Activated CD4-positive, alpha-beta memory T cell treated with anti-CD3 and anti-CD28 coated beads for 36 hours (primary cell): ENCODE measurements at places on chromosomes 2 and 18. TPM values are rescaled to one million over a fixed set of nuclear protein-coding genes. Genes with fewer than 3 reads are reported as not detected.

Gene MBD2
- 140 TPM for total RNA-seq

Gene CDH7
- not detected for total RNA-seq

Gene NLRC4
- total RNA-seq = 0.33 TPM

Gene SPHKAP
- total RNA-seq = not detected

- no peaks in the 10 kb centered on the region for H3K36me3 ChIP-seq
- DNase-seq = no peak
- no peak overlapping the region for H3K4me3 ChIP-seq
- peaks cover 13% of the 10 kb centered on the region for H3K27me3 ChIP-seq
- no peak overlapping the region for H3K27ac ChIP-seq
Observed at GRCh38 chr18:50117863-50118262, 77.1 kb downstream of the MYO5B start.

GRCh38 chr18:22015156-22015555 lies 154.2 kb upstream of the GATA6 start:
- DNase-seq = no peak
- no peak overlapping the region for H3K4me3 ChIP-seq
- no peaks in the 10 kb centered on the region for H3K4me1 ChIP-seq
- no peak overlapping the region for H3K27ac ChIP-seq

GRCh38 chr18:69785466-69785865 lies 162.2 kb downstream of the CD226 start:
- H3K27ac ChIP-seq = no peak overlapping the region
- H3K27me3 ChIP-seq = no peaks in the 10 kb centered on the region
- H3K4me1 ChIP-seq = peaks cover 2% of the 10 kb centered on the region
- no peak for DNase-seq
- H3K4me3 ChIP-seq = no peak overlapping the region

DNA sequence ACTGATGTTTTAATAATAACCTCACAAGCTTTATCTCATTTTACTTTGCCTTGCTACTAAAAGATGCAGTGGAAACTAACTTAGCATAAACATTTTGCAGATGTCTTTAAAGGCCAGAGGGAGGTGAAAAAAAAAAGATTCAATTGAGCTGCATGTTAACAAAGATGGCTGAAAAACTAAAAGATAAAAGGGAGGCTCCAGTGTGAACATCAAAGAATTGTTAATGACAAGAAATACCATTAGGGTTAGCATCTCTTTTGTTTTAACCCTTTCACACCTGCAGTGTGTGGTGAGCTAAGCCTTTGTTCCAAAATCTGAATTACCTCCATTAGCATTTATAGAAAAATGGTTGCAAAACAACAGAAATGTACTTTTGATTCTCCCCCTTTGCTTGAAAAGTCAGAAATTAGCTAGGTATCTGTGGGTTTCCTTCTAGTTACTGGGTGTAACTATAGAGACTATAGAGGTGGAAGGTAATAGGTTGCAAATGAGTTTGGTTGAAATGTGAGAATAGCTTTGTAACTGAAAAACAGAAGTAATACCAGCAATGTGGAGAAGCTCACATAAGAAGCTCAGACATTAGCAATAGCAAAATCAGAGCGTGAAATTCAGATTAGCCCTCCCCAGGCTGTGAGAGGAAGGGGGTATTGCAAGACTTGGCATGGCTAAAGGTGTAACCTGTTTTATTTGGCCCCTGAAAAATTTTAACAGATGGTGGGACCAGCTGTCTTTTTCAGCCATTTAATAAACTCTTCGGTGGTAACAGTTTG lies 34.8 kb upstream of the SP5 start:
- peaks cover 3% of the 10 kb centered on the region for H3K27me3 ChIP-seq
- H3K27ac ChIP-seq = no peak overlapping the region
- H3K36me3 ChIP-seq = no peaks in the 10 kb centered on the region
- no peak overlapping the region for H3K4me3 ChIP-seq
- H3K4me1 ChIP-seq = peaks cover 3% of the 10 kb centered on the region
- no peak for DNase-seq

DNA sequence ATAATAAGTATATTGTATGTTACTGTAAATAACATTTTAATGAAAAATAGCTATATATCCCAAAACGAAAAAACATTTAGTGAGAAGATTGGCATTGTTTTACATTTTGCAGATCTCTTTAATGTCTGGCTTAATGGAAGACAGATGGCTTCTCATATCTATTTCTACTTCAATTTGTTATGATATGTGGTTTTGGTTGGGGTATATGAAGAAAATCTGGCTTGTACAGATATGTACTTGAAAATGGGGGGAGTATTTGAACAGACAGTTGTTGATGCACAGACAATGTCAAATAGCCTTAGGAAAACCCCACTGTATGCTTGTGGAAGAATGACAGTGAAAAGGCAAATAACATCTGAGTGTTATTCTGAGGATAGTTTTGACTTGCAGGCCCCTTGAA lies 23.6 kb upstream of the GMCL1 start:
- peaks cover 9% of the 10 kb centered on the region for H3K36me3 ChIP-seq
- no peak overlapping the region for H3K27ac ChIP-seq
- H3K27me3 ChIP-seq = no peaks in the 10 kb centered on the region
- peaks cover 13% of the 10 kb centered on the region for H3K4me1 ChIP-seq
- H3K4me3 ChIP-seq = no peak overlapping the region

DNA sequence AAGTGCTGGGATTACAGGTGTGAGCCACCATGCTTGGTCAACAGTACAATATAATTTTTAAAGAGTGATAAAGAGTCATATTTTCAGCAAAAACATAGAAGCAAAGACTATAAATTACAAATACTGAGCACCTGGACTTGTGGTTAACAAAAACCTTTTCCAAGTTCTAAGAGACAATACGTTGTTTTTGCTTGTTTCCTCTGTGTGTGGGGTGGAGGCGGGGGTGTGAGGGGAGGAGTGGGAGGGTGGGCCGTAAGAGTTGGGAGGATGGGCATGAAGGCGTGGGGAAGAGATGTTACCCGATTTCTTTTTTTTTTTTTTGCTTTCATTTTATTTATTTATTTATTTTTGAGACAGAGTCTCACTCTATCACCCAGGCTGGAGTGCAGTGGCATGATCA lies 78.0 kb upstream of the WIPF1 start:
- no peak overlapping the region for H3K4me3 ChIP-seq
- peaks cover 43% of the 10 kb centered on the region for H3K4me1 ChIP-seq
- no peak overlapping the region for H3K27ac ChIP-seq
- DNase-seq = no peak

- H3K27ac ChIP-seq = peak overlapping the region; percentile 100
- H3K4me3 ChIP-seq = peak overlapping the region; percentile 59
- DNase-seq = peak; percentile 53
- peaks cover 80% of the 10 kb centered on the region for H3K4me1 ChIP-seq
Observed at GRCh38 chr2:8541223-8541622, 140.6 kb upstream of the ID2 start.

DNA sequence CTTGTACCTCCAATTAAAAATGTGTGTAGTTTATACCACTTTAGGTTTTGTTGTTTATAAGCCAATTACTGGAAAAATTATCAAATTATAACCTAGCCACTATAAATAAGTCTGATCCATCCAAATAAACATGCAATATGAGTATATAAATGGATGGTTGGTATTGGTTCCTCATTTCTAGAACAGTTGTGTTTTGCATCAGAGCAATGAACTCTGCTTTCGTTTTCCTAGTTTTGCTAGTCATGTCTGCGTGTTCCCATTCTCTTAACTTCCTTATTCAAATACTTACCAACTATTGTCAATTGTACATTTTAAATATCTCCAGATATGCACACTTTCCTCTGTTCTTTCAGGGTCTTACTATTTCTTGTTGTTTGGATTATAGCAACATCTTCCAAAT lies 641.7 kb downstream of the NR4A2 start:
- no peaks in the 10 kb centered on the region for H3K27me3 ChIP-seq
- no peak overlapping the region for H3K27ac ChIP-seq
- no peaks in the 10 kb centered on the region for H3K4me1 ChIP-seq

DNA sequence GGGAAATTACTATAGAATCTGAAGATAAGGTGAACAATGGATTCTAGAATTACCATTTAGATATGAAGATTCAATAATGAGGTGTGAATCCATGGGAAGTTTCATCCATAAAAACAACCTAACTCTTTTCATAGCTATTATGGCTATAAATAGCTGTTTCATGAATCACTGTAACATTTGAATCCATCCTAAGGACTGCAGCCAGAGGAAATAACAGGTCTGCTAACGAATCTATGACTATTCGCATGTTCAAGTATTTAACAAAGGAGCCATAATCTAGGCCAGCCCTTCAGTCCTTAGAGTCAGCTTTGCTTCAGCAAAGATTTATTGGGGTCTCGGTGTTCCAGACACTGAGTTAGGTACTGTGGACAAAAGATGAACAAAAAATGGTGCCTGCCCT lies 87.1 kb downstream of the MYOM1 start:
- H3K27me3 ChIP-seq = no peaks in the 10 kb centered on the region
- H3K4me3 ChIP-seq = no peak overlapping the region
- no peak overlapping the region for H3K27ac ChIP-seq
- H3K36me3 ChIP-seq = no peaks in the 10 kb centered on the region
- peaks cover 13% of the 10 kb centered on the region for H3K4me1 ChIP-seq
- DNase-seq = no peak

GRCh38 chr2:149218497-149218896 lies 111.9 kb upstream of the LYPD6 start:
- no peaks in the 10 kb centered on the region for H3K36me3 ChIP-seq
- no peak overlapping the region for H3K27ac ChIP-seq
- peaks cover 4% of the 10 kb centered on the region for H3K27me3 ChIP-seq
- H3K4me3 ChIP-seq = no peak overlapping the region

- no peak overlapping the region for H3K4me3 ChIP-seq
- peaks cover 4% of the 10 kb centered on the region for H3K4me1 ChIP-seq
- DNase-seq = no peak
- no peaks in the 10 kb centered on the region for H3K36me3 ChIP-seq
Observed at GRCh38 chr2:144476682-144477081, 43.2 kb downstream of the ZEB2 start.

- no peak overlapping the region for H3K27ac ChIP-seq
- DNase-seq = no peak
- H3K4me1 ChIP-seq = no peaks in the 10 kb centered on the region
- no peaks in the 10 kb centered on the region for H3K36me3 ChIP-seq
Observed at GRCh38 chr2:16553226-16553625, 112.4 kb downstream of the CYRIA start.

GRCh38 chr2:240506406-240507059 lies 51.3 kb downstream of the ANKMY1 start:
- H3K36me3 ChIP-seq = peaks cover 5% of the 10 kb centered on the region
- no peak overlapping the region for H3K4me3 ChIP-seq

- H3K27ac ChIP-seq = no peak overlapping the region
- H3K36me3 ChIP-seq = no peaks in the 10 kb centered on the region
- no peaks in the 10 kb centered on the region for H3K4me1 ChIP-seq
Observed at GRCh38 chr2:3965953-3966352, 262.6 kb downstream of the DCDC2C start.

GRCh38 chr18:78138983-78139496 lies 840.6 kb upstream of the SALL3 start:
- no peak for DNase-seq
- H3K27me3 ChIP-seq = no peaks in the 10 kb centered on the region
- no peaks in the 10 kb centered on the region for H3K4me1 ChIP-seq
- no peak overlapping the region for H3K27ac ChIP-seq

DNA sequence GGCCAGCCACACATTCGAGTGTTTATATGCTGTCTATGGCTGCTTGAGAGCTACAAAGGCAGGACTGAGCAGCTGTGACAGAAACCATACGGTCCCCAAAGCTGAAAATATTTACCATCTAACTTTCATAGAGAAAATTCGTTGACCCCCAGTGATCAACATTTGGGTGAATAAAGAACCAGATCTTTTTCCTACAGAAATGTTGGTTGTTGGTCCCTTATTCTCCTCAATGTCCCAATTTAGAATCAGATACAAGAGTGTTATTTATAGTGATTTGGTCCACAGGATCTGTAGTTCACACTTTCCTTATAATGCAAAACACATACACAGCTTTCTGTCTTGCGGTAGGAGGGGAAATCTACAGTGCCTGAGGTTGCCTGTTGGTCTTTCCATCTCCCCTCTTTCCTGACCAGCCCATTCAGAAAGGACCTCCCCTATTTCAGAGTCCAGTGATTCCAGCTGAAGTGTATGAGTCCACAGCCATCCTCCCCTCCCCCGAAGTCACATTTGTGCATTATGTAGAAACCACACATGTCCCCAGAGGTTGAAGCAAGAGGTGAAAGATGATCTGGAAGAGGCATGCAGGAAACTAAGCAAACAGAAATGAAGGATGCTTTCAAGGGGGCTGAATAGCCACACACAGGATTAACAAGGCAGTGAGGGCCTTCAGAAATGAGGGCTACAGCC lies 61.9 kb downstream of the SPRED2 start:
- H3K4me1 ChIP-seq = peaks cover 18% of the 10 kb centered on the region
- no peak overlapping the region for H3K27ac ChIP-seq
- DNase-seq = no peak
- H3K27me3 ChIP-seq = no peaks in the 10 kb centered on the region

DNA sequence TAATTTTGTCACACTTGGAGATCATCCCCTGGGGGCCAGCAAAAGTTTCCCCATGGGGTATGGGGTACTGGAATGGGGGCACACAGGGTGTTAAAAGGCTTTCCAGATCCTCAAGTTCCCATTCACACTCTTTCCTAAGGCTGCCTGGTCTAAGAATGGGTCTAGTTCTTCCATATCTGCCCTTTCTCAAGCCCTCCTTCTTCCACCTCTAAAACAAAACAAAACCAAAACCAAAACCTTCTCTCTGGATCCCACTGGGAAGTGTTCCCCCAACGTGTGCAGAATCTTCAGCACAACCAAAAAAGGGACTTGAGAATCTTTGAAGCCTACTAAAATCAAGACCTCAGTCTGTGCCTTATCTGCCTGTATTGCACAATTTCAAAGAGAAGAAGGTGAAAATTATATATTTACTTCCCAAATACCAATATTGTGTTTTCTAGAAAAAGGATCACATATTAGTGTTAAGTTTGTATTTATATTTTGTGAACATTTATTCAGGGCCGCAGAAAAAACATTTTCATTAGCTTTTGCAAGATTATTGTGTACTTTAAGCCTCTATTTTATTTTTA lies 207.2 kb upstream of the TCF4 start:
- H3K4me3 ChIP-seq = no peak overlapping the region
- DNase-seq = no peak
- H3K27me3 ChIP-seq = no peaks in the 10 kb centered on the region

- no peaks in the 10 kb centered on the region for H3K36me3 ChIP-seq
- no peaks in the 10 kb centered on the region for H3K4me1 ChIP-seq
- no peak for DNase-seq
- H3K4me3 ChIP-seq = no peak overlapping the region
Observed at GRCh38 chr2:29894822-29895614, 26.4 kb downstream of the ALK start.

DNA sequence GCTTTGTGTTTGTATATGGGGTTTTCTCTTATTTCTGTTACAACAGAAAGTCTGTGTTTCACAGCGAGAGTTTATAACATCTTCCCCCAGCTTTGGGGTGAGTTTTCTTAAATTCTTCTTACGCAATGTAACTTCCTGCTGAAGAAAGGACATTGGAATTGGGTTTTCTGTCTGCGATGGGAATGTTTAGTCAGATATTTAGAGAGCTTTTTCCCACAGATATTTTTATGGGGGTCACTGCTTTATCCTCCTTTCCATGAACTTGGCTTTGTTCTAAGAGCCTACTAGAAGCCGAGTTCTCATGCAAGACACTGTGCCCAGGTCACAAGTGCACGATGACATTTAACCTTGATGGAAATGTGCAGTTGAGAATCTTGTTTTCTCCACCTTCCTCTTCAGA lies 22.1 kb downstream of the B3GNT2 start:
- H3K27ac ChIP-seq = no peak overlapping the region
- H3K36me3 ChIP-seq = peaks cover 29% of the 10 kb centered on the region
- DNase-seq = no peak
- H3K4me1 ChIP-seq = peaks cover 85% of the 10 kb centered on the region
- H3K27me3 ChIP-seq = no peaks in the 10 kb centered on the region
